Adrenal gland (tissue), 19 donors: ENCODE measurements at places on chromosomes 6 and 20. TPM values are rescaled to one million over a fixed set of nuclear protein-coding genes. Genes with fewer than 3 reads are reported as not detected.
A peak's percentile ranks its signal among the peaks of the same experiment; 100 is the strongest.

GRCh38 chr20:12695937-12696336, 312.8 kb upstream of the SPTLC3 start:
- no peaks in the 10 kb centered on the region for H3K27me3 ChIP-seq
- H3K27ac ChIP-seq, result no peak overlapping the region
- H3K36me3 ChIP-seq, result no peaks in the 10 kb centered on the region
- no peak overlapping the region for H3K4me3 ChIP-seq
- no peak for DNase-seq

DNA sequence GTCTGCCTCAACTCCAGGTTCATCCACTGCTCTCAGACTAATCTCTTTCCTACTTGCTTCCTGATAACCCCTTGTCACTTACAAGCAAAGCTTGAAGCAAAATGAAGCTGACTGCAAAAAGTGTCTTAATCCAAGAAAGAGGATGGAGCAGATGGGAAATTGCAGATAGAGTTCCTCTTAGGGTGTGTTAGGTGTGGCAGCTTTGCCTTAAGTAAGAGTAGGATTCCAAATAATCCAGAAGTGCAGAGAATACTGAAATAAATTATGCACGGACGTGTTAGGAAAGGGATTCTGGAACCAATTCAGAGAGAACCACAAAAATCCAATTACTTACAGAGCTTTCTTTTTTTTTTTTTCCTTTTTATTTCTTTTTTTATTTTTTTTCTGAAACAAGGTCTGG, 6.1 kb upstream of the RPL7L1 start:
- H3K4me3 ChIP-seq, result no peak overlapping the region
- no peak overlapping the region for H3K27ac ChIP-seq
- peaks cover 8% of the 10 kb centered on the region for H3K36me3 ChIP-seq
- no peaks in the 10 kb centered on the region for H3K27me3 ChIP-seq
- no peak for DNase-seq
- peaks cover 6% of the 10 kb centered on the region for H3K4me1 ChIP-seq

GRCh38 chr20:11686820-11687543, 230.7 kb upstream of the BTBD3 start:
- H3K4me1 ChIP-seq, result peaks cover 10% of the 10 kb centered on the region
- peak; percentile 33 for DNase-seq
- H3K27ac ChIP-seq, result no peak overlapping the region

The APOBEC2 gene
- total RNA-seq, result 1.6 TPM

The PEX7 gene
- 16.9 TPM for total RNA-seq
